ENCODE measurements at places on chromosomes 7 and 10. TPM values are rescaled to one million over a fixed set of nuclear protein-coding genes. Genes with fewer than 3 reads are reported as not detected.

Gene ITIH5
- polyA plus RNA-seq, result not detected

Gene MASTL
- 3.8 TPM for polyA plus RNA-seq

Gene OR6V1
- polyA plus RNA-seq, result not detected

Gene OPN4
- not detected for polyA plus RNA-seq

Gene FGL2
- polyA plus RNA-seq, result 23.7 TPM

Gene RAPGEF5
- 1.2 TPM for polyA plus RNA-seq

Gene PNLIP
- polyA plus RNA-seq, result not detected

Gene NUDT13
- 1.3 TPM for polyA plus RNA-seq

Gene SNX13
- polyA plus RNA-seq, result 12.1 TPM

Gene ZNF425
- 0.95 TPM for polyA plus RNA-seq

Gene PKD2L1
- polyA plus RNA-seq, result not detected

Gene WNT8B
- polyA plus RNA-seq, result not detected

Gene EPDR1
- polyA plus RNA-seq, result 0.63 TPM

Gene CCL24
- not detected for polyA plus RNA-seq

Gene FXYD4
- not detected for polyA plus RNA-seq

Gene PON1
- not detected for polyA plus RNA-seq

Gene NEBL
- polyA plus RNA-seq, result not detected

Gene FAM25A
- not detected for polyA plus RNA-seq

Gene PROSER2
- not detected for polyA plus RNA-seq

Gene PGAM1
- polyA plus RNA-seq, result 192 TPM

Gene SORCS1
- polyA plus RNA-seq, result not detected

Gene GALNT17
- polyA plus RNA-seq, result not detected

Gene TRPV5
- not detected for polyA plus RNA-seq

Gene OPN1SW
- polyA plus RNA-seq, result not detected

Gene DIP2C
- polyA plus RNA-seq, result 1.4 TPM

Gene BMS1
- polyA plus RNA-seq, result 12.4 TPM

Gene ZSCAN25
- polyA plus RNA-seq, result 11.8 TPM

Gene CARD11
- 52.4 TPM for polyA plus RNA-seq

Gene SLC26A5
- not detected for polyA plus RNA-seq

Gene LRRC4
- not detected for polyA plus RNA-seq

Gene ZNF32
- 62.2 TPM for polyA plus RNA-seq

Gene RBM48
- polyA plus RNA-seq, result 26.6 TPM

Gene COBL
- polyA plus RNA-seq, result not detected

Gene ADCY1
- 0.18 TPM for polyA plus RNA-seq

Gene SOSTDC1
- polyA plus RNA-seq, result not detected

Gene DRGX
- not detected for polyA plus RNA-seq

Gene TAS2R3
- not detected for polyA plus RNA-seq

Gene PHKG1
- polyA plus RNA-seq, result not detected

Measured in IgD-negative memory B cell (primary cell).